ENCODE measurements at places on chromosomes 3 and 15.

GRCh38 chr3:33202711-33203457, 15.7 kb downstream of the SUSD5 start:
- no peak for DNase-seq

DNA sequence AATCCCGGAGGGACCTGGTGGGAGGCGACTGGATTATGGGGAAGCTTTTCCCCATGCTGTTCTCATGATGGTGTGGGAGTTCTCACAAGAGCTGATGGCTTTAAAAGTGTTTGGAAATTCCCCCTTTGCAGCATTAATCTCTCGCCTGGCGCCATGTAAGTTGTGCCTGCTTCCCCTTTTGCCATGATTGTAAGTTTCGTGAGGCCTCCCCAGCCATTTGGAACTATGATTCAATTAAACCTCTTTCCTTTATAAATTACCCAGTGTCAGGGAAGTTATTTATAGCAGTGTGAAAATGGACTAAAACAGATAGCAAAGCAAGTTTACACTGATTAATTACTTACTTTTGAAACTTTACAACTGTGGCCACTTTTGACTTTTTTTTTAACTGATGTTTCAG, 10.6 kb upstream of the U2SURP start:
- DNase-seq = no peak

- no peak for DNase-seq
These were observed 25.6 kb downstream of the ACAN start for GRCh38 chr15:88828791-88829190.

GRCh38 chr15:84926491-84927230, 42.2 kb downstream of the SLC28A1 start:
- DNase-seq = no peak

DNA sequence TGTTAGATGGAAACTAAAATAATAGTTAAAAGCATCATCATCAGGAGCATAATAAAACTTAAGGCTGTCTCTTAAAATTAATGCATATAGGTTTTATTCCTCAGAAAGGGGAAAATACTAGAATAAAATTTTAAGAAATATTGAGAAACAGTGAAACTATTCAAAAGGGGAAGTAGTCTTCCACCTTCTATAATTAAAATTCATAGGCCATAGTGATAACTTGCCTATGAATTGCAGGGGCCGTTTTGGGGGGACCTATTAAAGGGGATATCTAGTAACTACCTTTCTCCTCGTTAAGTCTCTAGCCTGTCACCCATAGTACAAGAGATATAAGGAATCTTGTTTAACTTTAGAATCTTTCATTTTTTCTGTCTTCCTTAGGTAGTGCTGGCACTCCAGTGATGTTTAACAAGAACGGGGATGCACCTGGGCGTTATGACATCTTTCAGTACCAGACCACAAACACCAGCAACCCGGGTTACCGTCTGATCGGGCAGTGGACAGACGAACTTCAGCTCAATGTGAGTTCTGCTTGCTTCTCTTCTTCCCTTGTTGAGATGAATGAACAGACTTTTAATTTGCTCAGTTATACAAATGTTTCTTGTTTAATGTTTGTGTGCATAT, 600.4 kb downstream of the GRM7 start:
- peak; percentile 1 for DNase-seq

- peak; percentile 65 for DNase-seq
These were observed 6.2 kb downstream of the MELTF start for GRCh38 chr3:197023241-197023997.

DNA sequence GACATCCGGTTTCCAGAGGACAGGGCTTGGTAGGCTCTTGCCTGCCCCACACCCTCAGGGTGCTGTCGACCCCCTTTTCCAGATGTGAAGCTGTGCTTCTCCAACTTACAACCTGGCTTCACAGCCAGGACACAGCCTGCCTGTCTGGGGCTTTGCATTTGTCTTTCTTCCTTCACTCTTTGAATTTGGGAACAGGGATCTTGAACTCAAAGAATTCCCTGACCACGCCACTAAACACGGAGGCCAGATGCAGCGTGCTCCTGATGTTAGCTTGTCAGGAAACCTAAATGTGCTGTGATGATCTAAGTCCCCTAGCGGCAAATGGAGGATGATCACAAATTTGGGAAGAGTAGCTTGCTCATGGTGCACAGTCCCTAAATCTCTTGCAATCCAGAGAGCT, 244.8 kb upstream of the RGMA start:
- no peak for DNase-seq

DNA sequence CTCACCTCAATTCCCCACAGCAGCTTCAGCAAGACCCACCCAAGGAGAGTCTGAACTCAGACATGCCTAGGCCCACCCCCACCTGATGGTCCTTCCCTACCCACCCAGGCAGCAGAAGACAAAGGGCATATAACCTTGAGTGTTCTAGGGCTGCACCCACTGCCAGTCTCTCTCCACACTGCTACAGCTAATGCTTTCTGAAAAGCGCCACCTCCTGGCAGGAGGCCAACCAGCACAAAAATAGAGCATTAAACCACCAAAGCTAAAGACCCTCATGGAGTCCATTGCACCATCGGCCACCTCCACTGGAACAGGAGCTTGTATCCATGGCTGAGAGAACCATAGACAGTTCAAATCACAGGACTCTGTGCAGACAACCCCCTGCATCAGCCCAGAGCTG, 11.3 kb upstream of the RPL39L start:
- DNase-seq = no peak

DNA sequence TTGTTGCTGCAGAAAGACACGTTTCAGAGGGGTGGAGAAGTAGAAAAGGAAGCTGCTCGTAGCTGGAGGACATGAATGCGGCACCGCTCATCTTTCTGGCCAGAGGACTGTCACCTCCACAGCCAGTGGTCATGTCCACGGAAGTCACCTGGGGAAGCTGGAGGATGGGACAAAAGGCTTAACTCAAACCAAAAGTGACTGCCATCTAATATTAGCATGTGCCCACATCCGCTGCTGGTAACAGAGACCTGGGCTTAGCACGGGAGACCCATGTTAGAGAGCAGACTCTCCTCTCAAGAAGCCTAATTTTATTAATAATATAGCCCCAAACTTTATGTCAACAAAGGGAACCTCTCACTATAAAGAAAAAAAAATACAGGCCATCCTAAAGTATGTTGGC, 5.9 kb downstream of the MEX3B start:
- no peak for DNase-seq

GRCh38 chr3:107235193-107235927, 141.9 kb upstream of the CCDC54 start:
- no peak for DNase-seq

GRCh38 chr3:14357463-14357862, 44.9 kb upstream of the SLC6A6 start:
- DNase-seq = no peak

DNA sequence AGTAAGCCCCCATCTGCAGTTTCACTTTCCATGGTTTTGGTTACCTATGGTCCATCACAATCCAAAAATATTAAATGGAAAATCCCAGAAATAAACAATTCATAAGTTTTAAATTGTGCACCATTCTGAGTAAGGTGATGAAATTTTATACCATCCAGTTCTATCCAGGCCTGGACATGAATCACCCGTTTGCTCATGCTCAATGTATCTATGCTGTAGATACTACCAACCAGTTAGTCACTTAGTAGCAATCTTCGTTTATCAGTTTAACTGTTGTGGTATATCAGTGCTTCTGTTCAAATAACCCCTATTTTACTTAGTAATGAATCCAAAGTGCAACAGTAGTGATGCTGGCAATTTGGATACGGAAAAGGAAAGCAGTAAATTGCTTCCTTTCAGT, 381.9 kb upstream of the AGTR1 start:
- no peak for DNase-seq

- no peak for DNase-seq
These were observed 28.1 kb downstream of the BCL2A1 start for GRCh38 chr15:79942741-79943481.

GRCh38 chr15:43903864-43904290, 77.1 kb downstream of the WDR76 start:
- DNase-seq = peak; percentile 66

- peak; percentile 42 for DNase-seq
These were observed 56.8 kb downstream of the DNAH1 start for GRCh38 chr3:52372822-52373504.

Data from GM19239 (cell line).